Spleen (tissue), 13 donors: ENCODE measurements at places on chromosomes 6 and 20.
A peak's percentile ranks its signal among the peaks of the same experiment; 100 is the strongest.

DNA sequence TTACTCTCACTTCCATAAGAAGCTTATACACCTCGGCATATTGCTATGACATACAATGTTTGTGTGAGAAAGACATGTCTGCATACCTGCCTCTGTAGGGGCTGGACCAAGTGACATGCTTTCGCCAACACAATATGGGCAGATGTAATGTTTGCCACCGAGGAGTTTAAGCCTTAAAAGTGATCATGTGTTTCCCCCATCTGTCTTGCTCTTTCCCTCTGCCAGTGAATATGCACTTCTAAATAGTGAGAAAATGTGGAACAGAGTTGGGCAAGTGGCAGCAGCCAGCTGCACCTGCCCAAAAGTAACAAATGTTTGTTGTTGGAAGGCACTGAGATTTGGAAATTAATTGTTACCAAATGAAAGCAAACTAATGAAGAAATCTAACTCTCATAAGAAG is 274.8 kb upstream of the BTBD3 start:
- DNase-seq = no peak

DNA sequence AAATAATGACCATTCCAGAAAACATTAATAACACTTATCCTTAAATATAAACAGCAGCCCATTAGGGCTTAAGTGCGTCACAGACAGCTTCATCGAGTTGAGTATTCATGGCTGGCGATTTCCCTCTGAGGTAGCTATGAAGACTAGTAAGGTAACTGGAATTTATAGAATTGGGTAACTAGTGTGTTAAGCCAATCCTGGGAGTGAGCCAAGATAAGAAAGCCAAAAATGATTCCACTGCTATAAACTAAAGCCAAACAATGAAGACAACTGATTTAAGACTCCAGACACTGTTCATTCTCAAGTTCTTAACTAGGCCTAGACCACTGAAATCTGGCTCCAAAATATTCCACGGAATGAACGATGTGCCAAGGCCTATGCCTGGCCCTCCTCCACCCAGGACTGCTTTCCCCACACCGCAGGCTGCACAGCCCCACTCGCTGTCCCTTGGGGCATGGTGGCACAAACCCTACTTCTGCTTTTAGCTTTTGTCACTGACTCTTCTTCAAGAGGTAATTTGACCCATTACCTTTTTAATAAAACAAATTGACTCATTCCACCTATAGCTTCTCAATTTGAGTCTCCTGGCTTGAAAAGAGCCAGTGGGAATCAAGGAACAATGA is 66.0 kb downstream of the BLOC1S5 start:
- no peak for DNase-seq

DNA sequence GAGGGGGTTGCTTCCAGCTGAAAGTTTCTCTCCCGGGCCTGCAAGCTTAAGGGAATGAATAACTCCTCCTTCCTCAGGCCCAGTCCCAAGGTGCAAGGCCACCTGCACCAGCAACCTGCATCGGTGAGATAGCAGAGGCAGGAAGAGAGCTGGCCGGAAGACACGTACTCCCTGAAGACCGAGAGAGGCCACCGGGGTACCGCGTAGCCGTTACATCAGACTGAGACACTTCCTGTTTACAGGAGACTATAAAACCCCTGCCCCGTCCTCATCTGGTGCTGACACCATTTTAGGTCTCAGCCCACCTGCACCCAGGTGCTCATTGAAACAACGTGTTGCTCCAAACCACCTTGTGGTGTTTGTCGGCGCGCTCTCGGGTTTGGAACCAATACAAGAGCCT is 60.5 kb upstream of the PRND start:
- peak; percentile 82 for DNase-seq

- DNase-seq = no peak
These were observed 345.8 kb upstream of the PRND start for GRCh38 chr20:4375881-4376280.

DNA sequence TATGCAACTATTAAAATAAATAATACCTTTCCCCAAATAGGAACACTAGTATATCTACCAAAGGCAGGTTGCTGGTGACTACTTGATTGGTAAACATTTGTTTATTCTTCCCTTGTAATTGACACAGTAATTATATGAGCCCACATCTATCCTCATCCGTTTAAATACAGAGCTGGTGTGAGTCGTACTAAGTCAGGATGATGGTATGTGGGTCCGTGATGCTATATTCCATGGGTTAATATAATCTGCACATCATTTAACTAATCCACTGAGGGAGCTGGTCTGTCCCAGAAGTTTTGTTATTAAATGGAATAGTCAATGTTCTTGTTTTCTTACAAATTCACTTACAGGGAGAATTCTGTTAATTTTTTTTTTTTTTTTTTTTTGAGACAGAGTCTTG is 164.0 kb upstream of the AGPAT4 start:
- DNase-seq = no peak

GRCh38 chr6:98931696-98932095 is 16.1 kb downstream of the FBXL4 start:
- DNase-seq = no peak

GRCh38 chr20:23625236-23625964 is 12.4 kb downstream of the CST3 start:
- DNase-seq = no peak

GRCh38 chr20:49165611-49166010 is 22.5 kb downstream of the STAU1 start:
- no peak for DNase-seq

DNA sequence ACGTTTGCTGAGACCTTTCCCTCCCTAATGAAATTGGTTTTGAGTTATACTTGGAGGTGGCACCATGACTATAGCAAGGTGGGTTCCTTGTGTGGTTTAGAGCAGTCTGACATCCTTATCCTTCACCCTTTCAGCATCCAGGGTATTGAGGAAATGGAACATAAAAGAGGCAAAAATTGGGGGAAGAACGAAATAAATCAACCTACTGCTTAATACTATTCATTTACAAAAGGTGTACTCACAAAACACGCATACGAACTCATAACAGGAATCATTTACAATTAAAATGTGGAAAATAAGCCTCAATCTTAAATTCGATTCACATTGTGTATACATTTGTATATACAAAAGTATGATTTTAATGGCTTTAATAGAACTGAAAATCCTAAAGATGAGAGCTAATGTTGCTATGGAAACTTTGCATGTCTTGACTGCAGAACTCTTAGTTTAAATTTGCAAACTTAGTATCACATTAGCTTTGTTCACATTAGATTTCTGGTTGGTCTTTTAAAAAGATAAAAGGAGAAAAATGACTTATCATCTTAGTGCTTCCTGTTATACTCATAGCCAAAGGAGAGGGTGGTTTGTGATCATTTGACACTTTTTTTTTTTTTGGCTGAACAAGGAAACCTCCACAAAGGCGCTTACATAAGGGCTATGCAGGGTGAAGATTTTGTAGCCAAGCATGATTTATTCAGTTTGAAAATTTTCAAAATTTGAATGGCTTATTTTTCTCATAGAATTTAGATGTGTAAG is 76.1 kb upstream of the ATXN1 start:
- no peak for DNase-seq

GRCh38 chr6:70790483-70791224 is 123.0 kb downstream of the SMAP1 start:
- DNase-seq = no peak

- DNase-seq = no peak
These were observed 102.5 kb upstream of the BEND6 start for GRCh38 chr6:56852260-56853010.

DNA sequence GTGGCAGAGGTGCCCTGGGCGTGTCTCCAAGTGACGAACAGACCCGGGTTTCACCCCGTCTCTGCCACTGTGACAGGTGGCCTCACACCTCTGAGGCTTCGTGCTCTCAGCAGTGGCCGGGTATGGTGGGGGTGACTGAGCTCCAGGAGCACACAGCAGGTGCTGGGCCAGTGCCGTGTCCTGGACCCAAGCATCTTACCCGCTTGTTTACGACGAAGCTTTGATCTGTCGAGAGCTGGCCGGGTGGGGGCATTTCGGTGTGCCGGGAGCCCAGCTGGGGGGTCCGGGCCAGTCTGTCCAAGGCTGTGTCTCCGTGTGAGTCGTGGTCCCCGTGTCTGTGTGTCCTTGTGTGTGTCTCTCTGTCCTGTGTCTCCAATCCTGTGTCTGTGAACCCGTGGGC is 7.1 kb upstream of the LKAAEAR1 start:
- DNase-seq = no peak
